ENCODE measurements at places on chromosomes 2 and 18.

DNA sequence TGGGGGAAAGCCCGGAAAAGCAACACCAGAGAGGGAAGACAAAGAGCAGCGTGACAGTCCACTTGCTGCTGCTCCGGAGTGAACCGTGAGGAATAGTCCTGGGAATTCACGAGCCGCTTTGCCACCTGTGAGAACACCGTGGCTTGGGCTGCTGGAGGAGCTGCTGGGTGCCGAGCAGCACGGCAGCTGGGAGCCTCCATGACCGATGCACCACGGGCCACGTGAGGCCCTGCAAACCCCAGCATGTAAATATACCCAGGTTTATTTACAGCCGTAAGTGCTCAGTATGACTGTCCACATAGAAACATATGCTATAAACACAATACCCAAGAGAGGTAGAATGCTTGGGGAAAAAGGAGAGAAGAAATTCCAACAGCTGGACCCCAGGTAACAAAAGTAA is 65.1 kb downstream of the SMIM21 start:
- DNase-seq: no peak

DNA sequence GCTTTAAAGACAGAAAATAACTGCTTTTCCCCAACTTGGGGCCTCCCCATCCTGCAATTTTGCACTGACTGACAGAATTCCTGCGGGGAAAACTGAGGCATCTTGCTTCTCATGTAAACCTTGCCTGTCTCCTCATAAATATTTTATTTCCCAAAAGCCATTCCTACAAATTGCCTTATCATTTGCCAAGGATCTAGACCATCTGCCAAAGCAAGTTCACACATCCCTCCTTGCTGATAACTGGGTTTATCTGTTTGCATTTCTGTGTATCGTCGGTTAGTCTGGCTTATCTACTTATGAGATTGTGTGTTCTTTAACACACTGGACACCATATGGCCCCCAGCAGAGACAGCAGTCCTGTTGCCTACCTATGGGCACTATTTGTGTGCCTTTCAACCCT is 3.0 kb upstream of the CNGA3 start:
- DNase-seq: no peak

GRCh38 chr2:59886759-59887158 is 666.7 kb downstream of the BCL11A start:
- DNase-seq: no peak

- DNase-seq: no peak
Observed at GRCh38 chr18:75558790-75559189, 131.3 kb upstream of the SMIM21 start.

DNA sequence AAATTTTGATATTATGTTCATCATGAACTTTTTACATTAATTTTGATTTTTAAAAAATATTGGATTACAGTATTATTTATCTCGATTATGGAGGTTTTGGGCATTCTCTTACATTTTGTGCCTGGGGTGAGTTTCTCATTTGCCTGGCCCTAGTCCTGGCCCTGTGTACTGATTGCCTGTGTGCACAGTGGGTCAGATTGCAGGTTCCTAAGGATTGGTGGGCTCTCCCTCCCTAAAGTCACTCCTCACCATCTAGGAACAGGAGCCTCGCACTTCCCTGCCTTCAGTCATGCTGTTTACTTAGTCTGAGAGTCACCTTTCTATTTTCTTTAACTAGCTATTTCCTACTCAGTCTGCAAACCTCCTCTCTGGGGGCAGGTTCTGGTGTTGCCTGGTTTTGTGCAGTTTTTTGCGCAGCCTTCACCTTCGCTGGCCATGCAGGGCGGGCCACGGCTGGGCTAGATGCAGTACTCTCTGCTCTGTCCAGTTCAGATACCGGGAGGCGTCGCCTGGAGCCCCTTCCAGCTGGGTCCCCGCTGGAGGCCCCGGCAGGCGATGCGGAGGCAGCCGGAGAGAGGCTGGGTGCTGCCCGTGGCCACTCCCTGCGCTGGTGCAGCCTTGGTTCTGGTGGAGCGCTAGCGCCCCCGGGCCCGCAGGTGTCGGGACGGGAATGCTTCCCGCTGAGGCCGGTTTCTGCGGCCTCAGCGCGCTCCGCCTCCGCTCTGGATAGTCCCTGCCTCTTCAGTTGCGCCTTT is 23.3 kb upstream of the MC5R start:
- DNase-seq: peak; percentile 31

DNA sequence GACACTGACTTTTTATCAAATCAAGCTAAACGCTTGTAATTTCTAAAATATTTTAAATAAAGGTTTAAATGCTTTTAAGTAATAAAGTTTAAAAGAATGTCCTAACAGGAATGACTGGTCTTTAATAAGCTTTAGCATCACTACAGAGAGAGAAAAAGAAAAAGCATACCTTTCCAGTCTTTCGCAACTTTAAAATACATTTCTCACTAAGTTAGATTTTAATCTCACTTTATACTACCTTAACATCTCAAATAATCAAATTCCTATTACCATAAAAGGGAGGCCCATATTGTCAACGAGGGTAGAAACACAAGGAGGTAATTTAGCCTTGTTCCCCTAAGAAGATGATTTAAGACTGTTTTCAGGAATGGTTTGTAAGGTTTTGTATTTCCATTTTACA is 80.7 kb downstream of the STRN start:
- DNase-seq: no peak

- DNase-seq: peak; percentile 66
Observed at GRCh38 chr2:74525717-74526648, at the start of gene DQX1. Gene DQX1, minus strand, starts transcription at chr2:74526231. Its CDS starts 502 bp downstream, at chr2:74525729.

DNA sequence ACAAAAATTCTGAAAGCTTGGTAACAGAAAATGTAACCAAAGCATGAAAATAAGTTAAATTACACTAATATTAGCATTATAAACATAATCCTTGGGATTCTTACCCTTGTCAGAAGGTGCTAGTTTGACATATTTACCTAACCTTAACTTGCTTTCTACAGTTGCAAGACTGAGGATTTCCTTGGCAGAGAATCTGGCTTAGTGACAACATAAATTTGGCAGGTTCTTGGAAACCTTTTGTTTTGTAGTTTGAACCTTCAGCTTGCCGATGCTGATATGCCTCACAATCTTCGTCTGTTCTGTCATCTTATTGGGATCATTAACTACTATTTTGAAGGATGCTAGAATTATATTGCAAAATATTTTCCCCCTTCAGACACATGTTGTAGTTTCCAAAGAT is 3.4 kb downstream of the XIRP2 start:
- no peak for DNase-seq

GRCh38 chr2:138699421-138699820 is 80.8 kb downstream of the NXPH2 start:
- DNase-seq: no peak

GRCh38 chr2:118729760-118730159 is 117.7 kb downstream of the EN1 start:
- no peak for DNase-seq

DNA sequence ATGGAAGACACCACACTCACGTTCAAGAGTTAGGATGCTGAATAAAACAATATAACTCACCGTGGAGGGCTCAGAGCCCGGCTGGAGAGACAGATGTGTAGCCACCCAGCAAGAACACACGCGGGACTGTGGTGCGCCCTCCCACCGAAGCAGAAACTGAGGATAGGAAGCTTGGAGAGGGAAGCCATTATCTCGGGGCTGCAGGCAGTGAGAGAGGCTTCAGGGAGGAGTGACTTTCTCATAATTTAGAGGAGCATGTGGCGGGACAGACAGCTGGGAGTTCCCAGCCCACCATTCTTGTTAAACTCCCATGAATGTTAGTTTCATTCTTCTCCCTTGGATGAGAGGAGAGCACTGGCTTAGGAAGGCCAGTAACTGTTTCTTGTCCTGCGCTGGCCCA is 96.4 kb downstream of the MAPRE2 start:
- DNase-seq: no peak

GRCh38 chr2:153880926-153881325 is 9.2 kb downstream of the GALNT13 start:
- DNase-seq: no peak

DNA sequence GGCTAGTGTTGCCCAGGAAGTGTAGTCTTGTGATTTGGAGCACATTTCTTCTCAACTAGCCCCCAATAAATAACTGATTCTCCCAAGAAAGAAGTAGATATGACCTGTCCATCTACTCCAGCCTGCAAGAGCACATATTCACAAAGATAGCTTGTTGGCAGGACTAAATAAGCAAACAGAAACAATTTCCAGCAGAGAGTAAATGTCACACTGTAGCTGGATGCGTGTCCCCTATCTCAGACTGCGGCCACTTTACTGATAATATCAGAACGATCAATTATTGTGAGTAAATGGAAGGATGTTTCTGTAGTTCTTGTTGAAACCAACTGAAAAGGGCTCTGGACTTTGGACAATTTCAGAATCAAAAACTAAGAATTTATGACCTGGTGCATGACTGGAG is 97.9 kb downstream of the PIEZO2 start:
- DNase-seq: no peak

DNA sequence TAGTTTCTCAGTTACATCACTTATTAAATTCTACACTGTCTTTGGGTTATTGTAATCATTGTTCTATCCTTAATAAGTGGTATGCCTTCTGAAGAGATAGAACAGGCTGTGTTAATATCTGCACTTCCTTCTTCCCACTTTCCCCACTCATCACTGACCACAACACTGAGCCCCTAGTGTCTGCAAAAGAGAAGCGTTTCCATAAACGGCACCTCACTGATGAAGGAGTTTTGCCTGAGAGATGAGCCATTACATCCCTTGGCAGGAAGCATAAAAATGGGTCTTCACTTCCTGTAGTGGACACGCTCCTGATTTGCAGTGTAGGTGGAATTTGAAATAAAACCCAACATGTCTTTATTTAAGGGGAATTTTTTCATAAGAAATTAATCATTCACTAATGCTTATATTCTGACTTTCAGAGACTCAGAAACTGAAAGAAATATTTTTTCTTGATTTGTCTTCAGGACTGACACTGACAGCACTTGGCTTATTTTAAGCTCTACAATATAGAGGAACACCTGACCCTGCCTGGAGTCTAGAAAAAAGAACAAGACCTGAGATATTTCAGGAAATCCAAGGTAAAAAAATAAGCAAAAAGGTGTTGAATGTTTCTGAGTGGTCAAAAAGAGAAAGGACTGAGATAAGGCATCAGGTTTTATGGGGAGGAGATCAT is 275.3 kb downstream of the RAD51AP2 start:
- no peak for DNase-seq

- no peak for DNase-seq
Observed at GRCh38 chr18:23377669-23378301, 75.3 kb upstream of the RIOK3 start.

GRCh38 chr2:205706769-205707381 is 24.6 kb downstream of the NRP2 start:
- no peak for DNase-seq

DNA sequence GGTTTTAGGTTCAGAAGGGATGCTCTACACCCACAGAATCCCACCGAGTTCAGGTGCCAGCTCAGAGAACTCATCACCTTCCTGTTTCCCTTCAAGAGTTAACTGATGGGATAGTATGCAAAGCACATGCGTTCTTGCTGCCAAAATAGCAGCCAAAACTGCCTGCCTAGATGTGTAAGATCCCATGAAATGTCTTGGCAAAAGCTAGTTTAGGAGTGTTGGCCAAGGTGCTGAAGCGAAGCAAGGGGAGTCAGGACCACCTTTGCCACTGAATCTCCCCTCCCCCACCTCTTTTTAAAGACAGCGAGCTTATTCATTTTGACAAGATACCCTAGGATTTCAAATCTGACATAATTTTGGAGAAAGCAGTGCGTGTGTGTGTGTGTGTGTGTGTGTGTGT is 2.1 kb downstream of the DOCK10 start:
- DNase-seq: no peak

DNA sequence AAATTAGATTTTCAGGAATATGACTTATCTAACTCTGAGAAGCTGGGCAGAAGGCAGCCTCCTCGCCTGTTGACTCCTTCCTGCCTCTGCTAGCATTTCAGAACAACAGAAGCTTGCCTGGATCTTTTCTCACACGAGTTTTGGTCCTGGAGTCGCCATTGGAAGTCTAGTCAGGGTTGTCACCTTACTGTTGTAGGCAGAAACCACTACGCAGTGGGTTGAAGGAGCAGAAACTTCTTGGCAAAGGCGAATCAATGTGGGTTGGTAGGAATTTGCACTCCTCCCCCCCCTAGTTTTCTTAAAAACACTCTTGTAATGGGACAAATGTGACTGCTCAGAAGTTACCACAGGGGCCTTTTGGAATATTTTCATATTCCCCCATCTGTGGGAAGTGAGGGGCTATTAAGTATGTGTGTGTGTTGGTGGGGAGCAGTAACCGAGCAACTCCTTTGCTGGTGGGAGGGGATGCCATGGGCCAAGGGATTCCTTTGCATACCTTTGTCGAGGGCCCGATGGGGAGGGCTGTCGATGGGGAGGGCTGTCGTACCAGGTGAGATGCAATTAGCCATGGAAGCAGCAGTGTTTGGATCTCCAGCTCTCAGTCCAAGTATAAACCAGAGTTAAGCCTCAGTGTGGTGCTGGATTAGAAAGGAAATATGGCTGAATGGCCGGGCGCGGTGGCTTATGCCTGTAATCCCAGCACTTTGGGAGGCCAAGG is 117.4 kb downstream of the FMNL2 start:
- no peak for DNase-seq

- DNase-seq: no peak
Observed at GRCh38 chr2:10188211-10188610, 65.7 kb downstream of the RRM2 start.

GRCh38 chr18:75433098-75433497 is 5.6 kb upstream of the SMIM21 start:
- no peak for DNase-seq
